ENCODE measurements at places on chromosomes 1 and 21.

DNA sequence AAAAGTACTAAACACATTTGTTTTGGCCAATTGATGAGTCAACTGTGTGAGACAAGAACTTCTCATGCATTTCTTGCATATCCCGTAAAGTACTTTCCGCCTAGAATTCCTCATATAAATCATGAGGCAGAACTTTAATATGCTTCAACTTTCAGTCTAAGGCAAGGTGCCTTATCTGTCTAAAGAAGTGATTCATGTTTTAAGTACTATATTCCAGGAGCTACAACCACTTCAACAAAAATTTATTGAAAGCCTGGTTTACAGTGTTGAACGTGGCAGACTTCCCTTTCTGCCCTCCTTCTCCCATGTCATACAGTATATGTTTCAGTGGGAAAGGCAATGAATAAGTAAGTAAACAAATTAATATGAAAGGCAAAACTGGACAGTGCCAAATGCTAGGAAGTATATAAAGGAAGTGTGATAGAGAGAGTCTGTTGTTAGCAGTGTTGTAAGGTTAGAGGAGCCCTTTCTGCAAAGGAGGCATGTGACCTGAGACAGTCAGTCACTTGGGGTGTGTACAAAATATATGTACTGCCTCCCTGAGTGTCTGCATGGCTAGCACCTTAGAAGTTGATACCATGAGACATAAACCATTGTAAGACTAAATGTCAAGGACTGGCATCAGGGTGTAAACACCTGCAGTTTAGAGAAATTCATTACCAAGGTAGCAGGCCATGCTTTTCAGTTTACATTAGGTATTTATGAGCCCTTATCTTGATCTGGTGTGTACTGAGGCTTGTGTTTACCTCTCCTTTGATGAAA is 362.2 kb downstream of the SRGAP2C start:
- DNase-seq = no peak

- DNase-seq = peak; percentile 22
Measured at GRCh38 chr21:14533499-14534428, 12.4 kb downstream of the SAMSN1 start.

DNA sequence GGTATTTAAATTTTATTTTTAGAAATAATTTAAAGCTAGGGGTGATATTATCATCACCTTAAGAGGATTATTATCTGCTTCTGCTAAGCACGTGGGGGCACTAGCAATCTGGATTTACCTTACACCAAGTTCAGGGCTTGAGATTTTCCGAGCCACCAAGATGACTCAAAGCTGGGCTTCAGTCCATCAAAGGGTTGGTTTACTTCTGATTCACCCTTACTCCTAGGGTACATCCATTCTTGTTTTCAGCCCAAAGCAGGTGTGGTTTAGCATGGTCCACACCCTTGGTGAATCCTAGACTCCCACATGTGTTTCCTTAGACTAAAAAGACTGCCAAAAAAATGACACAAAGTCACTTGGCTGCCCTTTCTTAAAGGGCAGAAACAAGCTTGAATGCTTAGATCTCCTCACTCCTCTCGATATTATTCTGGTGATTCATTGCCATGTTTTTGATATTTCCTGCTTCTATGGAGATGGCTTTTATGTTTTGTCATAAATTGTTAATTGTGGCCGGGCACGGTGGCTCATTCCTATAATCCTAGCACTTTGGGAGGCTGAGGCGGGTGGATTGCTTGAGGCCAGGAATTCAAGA is 9.8 kb upstream of the PRSS38 start:
- no peak for DNase-seq

- DNase-seq = no peak
Measured at GRCh38 chr1:30187413-30188023, 535.9 kb downstream of the MATN1 start.

- DNase-seq = peak; percentile 57
Measured at GRCh38 chr1:110053552-110054428, 16.7 kb downstream of the ALX3 start.

- no peak for DNase-seq
Measured at GRCh38 chr1:23801876-23802275, 1.3 kb upstream of the GALE start.

- no peak for DNase-seq
Measured at GRCh38 chr1:46599059-46599970, 4.8 kb downstream of the MKNK1 start.

DNA sequence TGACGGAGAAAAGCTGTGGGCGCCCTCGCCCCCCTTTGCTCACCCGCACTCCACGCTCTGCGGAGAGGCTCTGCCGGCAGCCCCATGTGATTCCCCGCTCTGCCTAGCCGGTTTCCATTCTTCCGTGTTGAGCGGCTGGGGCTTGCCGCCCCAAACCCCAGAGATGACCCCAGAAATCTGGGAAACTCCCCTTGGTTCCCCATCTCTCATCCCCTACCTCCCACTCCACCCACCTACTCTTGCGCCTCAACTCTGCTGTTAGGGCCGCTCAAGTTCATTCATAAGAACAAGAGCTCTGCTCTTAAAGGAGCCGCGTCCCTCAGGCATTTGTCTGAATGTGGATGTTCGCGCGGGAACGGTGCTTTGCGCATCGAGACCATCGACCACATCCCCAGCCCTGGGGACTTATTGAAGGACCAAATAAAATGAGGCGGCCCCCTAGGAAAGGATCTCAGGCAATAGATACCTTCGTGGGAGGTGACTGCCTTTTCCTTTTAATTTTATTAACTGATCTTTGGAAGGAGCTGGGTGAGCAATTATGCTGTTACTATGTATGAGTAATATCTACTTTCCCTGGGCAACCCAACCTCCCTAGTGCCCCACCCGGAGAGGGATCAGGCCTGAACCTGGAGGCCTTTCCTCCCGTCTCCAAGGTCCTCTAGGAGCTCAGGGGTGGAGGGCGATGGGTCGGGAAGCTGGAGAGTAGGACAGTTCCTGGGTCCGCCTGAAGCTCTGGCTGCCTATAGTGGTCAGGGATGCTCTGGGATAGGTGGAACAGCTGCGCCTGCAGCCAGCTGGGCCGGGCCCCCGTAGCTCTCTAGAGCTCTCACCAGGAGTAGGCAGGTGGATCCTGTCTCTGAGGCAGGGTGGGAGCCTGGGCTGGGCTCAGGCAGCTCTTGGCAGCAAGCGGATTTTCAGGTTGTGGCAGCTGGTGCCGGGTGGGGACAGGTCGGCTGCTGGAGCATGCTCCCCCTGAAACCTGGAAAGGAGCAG is 898 bp downstream of the MFSD2A start:
- peak; percentile 40 for DNase-seq

DNA sequence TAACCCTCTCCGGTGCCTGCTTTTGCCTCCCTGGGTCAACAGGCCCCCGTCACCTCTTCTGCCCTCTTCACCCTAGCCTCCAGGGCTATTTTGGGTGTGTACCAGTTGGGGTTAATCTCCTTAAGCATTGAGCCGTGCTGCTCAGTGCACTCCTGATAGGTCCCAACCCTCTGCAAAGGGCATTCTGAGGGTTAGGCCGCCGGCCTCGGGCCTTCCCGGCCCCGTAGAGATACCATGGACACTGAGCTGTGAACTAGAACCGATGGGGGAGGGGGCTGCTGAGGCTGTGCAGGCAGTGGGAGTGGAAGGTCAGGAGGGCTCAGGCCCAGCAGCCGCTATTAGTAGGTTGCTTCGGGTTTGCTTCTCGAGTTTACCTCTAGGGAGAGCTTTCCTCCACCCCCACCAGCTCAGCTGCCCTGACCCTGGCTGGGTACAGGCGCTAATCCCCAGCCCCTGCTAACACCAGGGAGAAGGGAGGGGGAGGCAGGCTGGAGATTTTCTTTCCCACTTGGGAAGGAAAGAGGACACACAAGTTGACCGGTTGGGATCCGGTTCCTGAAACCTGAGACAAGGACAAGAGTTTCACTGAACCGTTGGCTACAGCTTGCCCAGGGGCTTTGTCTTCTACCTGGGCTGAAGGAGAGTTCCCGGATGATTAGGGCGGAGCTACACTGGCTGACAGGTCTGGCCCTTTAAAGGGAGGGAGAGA is 4.8 kb downstream of the LMOD1 start:
- no peak for DNase-seq

DNA sequence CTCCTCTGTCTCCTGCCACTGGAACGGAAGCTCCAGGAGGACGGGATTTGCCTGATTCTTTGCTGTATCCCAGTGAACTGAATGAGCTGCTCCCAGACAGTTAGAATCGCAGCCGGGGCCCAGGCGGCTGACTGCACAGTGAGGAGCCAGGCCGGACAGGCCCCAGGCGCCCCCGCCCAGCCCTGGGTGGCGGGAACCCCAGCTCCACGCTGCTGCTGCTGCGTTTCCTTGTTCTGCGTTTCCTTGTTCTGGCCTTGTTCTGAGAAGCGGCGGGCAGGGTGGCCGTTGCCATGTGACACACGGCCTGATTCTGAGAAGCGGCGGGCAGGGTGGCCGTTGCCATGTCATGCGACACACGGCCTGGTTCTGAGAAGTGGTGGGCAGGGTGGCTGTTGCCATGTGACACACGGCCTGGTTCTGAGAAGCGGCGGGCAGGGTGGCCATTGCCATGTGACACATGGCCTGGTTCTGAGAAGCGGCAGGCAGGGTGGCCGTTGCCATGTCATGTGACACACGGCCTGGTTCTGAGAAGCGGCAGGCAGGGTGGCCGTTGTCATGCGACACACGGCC is 56.2 kb downstream of the SLC37A1 start:
- no peak for DNase-seq

DNA sequence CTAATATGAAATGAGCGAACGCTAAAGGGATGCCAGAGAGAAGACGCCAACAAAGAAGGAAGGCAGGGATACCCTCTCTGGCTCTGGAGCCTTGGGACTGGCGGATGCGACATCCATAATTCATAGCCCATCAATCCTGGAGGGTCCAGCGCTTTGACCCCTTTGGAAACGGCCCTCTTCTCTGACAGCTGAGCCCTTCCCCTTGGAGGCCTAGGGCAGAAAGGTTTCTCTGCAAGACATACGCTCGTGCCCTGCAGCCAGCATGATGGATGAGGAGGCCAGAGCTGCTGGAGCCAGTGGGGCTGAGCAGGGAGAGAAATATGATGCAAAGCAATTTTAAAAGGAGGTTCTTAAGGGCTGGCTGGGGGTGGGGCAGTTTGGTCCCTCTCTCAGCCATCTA is 22.2 kb downstream of the OPTC start:
- no peak for DNase-seq

DNA sequence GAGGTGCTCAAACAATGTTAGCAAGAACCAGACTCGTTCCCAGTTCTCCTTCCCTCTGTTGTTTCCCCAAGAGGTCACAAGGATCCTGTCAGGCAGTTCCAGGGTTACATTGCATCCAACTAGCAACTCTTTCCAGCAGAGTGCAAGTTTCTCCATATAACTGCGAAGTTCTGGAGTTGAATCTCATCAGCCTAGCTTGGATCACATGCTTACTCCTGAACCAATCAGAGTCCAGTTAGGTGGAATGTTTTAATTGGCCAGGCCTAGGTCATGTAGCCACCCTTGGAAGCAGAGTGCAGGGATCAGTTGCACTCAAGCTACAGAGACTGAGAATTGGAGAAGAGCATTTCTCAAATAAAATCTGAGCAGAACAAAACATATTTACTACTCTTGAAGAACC is 15.9 kb upstream of the PIK3R3 start:
- no peak for DNase-seq

- DNase-seq = no peak
Measured at GRCh38 chr1:234661317-234661928, 51.4 kb upstream of the IRF2BP2 start.

GRCh38 chr1:42847111-42847595 is 740 bp downstream of the ZNF691 start:
- no peak for DNase-seq

DNA sequence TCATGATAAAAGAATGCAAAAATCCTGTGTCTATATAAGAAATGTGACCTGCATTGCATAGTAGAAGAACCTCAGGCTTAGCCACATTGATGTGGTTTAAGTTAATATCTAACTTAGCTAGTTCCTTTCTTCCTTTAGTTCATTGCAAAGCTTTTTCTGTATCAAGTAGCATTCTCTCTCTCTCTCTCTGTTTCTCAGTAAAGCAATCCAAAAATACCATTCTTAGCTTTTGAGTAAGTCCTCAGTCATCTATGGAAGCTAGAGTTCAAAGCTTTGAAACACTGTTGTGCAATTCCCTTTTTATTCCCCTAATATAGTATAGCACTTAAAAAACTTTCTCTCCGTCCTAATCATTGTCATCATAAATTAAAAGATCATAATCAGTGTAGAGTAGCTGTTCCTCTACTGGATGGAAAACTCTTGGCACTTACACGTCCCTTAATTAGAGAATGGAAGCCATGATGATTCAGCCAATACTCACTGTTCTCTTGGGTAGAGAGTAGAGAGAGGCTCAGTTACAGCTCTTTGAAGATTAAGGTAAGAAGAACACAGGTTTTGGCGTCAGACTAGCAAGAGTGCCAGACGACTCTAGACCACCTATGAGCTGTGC is 350.3 kb upstream of the LYPLAL1 start:
- no peak for DNase-seq

- no peak for DNase-seq
Measured at GRCh38 chr21:38377165-38378088, 120.6 kb downstream of the KCNJ15 start.

GRCh38 chr1:163877016-163877415 is 555.3 kb downstream of the NUF2 start:
- no peak for DNase-seq

DNA sequence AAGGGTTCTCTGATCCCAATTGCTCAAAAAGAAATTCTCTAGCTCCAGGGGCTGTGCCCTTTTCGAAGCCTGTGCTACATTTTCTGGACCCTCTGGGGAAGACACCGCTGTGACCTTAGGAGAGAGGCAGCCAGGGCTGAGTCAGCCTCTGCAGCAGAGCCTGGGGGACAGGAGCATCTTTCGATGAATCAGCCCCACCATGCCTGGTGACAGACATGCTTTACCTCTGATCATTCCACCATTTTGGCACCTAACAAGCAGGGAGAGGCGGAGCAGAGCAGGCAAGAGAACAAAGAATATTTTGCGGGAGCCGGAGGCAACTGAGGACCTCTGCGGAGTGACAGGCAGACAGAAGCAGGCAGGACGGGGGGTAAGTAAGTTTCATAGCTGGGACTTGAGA is 84.9 kb downstream of the VWA5B1 start:
- no peak for DNase-seq

GRCh38 chr1:41773144-41773591 is 145.6 kb downstream of the HIVEP3 start:
- no peak for DNase-seq

GRCh38 chr1:165496501-165496900 is 47.3 kb upstream of the LRRC52 start:
- DNase-seq = no peak

- DNase-seq = no peak
Measured at GRCh38 chr1:163195728-163196448, 6.8 kb downstream of the RGS5 start.

DNA sequence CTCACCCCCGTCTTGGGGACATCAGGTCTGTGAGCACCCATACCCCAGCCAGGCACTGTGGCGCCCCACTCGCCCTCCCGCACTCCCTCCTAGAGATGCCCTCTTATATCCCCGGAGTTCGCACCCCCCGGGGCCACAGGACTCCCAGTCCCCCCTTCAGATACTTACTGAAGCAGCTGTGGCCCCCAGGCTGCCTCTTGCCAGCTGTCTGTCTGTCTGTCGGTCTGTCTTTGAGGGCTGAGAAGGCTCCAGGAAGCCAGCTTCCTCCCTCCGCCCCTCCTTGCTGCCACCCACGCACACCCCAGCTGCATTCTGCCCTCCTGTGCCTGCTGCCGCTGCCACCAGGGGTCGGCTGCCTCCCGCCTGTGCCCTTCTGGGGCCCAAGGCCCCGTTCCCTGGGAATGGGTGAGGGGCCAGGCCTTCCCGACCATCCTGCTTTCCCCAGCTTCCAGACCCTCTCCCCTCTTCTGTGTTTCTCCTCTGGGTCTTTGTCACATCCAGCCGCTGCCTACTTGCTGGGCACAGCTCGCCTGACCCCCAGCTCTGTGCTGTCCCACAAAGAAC is at the start of gene PTPN7:
PTPN7 (minus strand) TSS at position 226 of the 564 bp plus-strand sequence. CDS start 1,200 bp downstream, outside the sequence.
- peak; percentile 57 for DNase-seq
